ENCODE measurements at places on chromosomes 11 and 22. TPM values are rescaled to one million over a fixed set of nuclear protein-coding genes. Genes with fewer than 3 reads are reported as not detected.

Gene TMEM191C
- total RNA-seq: 4.0 TPM

Gene THY1
- not detected for total RNA-seq

Gene ACR
- total RNA-seq: not detected

Gene HMOX1
- 23.7 TPM for total RNA-seq

- no peak for DNase-seq
- H3K4me3 ChIP-seq: no peak overlapping the region
- no peaks in the 10 kb centered on the region for H3K27me3 ChIP-seq
- peaks cover 5% of the 10 kb centered on the region for H3K36me3 ChIP-seq
- H3K4me1 ChIP-seq: no peaks in the 10 kb centered on the region
- no peak overlapping the region for H3K27ac ChIP-seq
Measured at GRCh38 chr11:100769165-100769564, 82.1 kb downstream of the ARHGAP42 start.

DNA sequence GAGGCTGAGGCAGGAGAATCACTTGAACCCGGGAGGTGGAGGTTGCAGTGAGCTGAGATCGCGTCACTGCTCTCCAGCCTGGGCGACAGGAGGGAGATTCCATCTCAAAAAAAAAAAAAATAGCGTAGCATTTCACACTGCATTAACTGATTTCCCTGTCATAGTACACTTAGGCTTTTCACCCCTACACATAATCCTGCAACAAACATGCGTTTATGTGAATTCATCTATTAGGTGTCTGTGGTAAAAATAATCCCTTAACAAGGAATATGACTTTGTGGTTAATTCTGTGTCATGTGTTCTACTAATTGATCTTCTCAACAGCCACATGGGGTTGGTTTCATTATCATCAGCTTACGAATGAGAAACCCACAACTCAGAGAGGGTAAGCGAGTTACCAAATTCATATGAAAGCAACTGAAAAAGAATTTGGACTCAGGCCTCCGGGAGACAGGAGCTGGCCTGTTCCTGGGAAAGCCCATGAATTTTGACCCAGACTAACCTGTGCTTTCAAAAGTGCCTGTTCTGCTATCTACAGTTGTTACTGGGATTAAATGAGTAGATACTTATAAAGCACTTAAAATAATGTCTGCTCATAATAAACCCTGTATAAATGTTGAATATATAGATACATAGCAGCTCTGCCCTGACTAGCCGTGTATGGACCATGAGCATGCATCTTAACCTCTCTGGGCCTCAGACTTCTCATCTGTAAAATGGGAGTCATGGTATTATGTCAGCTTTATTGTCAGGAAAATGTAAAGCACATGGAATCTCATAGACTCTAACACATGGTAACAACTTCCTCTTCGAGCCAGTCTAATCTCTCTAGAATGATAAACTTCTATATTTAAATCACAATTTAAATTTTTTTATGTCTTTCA, 36.6 kb downstream of the KCNJ1 start:
- no peak overlapping the region for H3K4me3 ChIP-seq
- H3K36me3 ChIP-seq: no peaks in the 10 kb centered on the region
- DNase-seq: no peak
- no peak overlapping the region for H3K27ac ChIP-seq

DNA sequence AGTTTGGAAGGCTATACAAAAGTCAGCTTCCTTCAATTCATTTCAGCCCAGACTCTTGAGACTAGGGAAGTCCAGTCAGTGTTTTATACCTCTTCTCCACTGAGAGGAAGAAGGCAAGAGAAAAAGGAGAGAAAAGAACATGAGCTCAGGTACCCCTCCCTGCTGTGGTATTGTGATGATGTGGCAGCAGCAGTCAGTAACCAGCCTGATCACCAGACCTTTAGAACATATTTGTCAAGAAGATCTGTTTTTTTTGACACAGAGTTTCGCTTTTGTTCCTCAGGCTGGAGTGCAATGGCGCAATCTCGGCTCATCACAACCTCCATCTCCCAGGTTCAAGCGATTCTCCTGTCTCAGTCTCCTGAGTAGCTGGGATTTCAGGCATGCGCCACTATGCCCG, 21.2 kb upstream of the RPS13 start:
- H3K27me3 ChIP-seq: no peaks in the 10 kb centered on the region
- H3K27ac ChIP-seq: no peak overlapping the region
- no peak for DNase-seq
- H3K4me3 ChIP-seq: no peak overlapping the region
- H3K4me1 ChIP-seq: no peaks in the 10 kb centered on the region

GRCh38 chr22:39055658-39056057, 15.0 kb downstream of the APOBEC3F start:
- H3K4me1 ChIP-seq: peaks cover 21% of the 10 kb centered on the region
- no peak for DNase-seq
- no peak overlapping the region for H3K4me3 ChIP-seq
- H3K27me3 ChIP-seq: no peaks in the 10 kb centered on the region
- no peak overlapping the region for H3K27ac ChIP-seq

DNA sequence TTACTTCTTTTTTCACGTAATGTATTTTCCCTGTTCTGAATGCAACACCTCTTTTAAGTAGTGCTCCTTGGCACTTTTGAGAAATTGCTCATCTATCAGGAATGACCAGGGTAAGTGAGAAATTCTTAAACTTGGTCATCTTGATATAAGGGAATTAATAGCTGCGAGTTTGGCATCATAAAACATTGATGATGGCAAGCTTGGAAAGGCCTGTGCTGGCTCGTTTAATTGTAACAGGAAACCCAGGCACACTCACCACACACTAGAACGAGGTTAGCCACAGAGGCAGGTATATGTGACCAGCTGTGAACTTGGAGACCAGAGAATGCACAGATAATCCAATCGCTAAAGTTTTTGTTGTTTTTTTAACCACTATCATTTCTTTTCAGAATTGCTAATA, 24.3 kb downstream of the FAM118A start:
- no peak overlapping the region for H3K27ac ChIP-seq
- H3K4me3 ChIP-seq: no peak overlapping the region
- H3K4me1 ChIP-seq: no peaks in the 10 kb centered on the region
- peaks cover 39% of the 10 kb centered on the region for H3K36me3 ChIP-seq

DNA sequence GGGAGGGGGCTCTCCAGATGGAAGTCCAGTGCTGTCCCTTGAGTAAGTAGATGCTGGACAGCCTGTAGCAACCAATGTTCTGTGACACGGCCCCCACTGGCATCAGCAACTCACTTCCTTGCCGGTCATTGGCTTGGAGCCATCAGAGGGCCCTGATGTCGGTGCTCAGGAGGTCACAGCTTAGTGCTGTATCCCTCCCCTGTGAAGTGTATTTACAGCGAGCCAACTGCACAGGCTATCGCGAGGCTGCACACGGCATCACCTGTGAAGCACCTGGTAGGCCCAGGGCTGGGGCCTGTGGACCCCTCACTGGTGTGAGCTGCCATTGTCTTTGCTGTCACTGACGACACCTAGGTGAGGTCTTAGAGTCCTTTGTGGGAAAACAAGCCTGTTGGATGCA, 13.4 kb upstream of the ACR start:
- no peaks in the 10 kb centered on the region for H3K36me3 ChIP-seq
- H3K4me1 ChIP-seq: no peaks in the 10 kb centered on the region
- no peak overlapping the region for H3K27ac ChIP-seq
- no peak for DNase-seq

DNA sequence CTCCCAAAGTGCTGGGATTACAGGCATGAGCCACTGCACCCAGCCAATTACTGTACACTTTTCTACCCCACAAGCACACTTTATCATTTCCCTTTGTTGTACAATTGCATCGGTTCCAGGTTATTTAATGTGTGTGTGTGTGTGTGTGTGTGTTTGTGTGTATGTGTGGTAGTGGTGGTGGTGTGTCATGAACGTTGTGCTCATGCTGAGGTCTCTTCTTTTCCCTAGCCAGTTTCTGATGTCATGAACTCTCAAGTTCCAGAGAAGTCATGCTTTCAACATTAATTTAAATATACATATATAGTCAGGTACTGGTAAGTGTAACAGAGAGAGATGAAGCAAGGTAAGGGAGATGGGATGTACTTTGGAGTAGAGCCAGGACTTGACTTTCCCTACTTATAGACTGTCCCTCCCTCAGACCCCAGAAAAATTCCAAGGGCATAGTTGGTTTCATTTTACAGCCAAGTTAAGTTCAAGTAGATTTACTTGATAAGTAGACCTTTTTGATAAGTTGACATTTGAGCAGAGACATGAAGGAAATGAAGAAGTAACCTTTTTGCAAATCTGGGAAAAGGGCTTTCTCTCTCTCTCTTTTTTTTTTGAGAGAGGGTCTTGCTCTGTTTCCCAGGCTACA, 42.7 kb downstream of the WEE1 start:
- H3K4me3 ChIP-seq: no peak overlapping the region
- no peaks in the 10 kb centered on the region for H3K36me3 ChIP-seq
- no peaks in the 10 kb centered on the region for H3K27me3 ChIP-seq
- no peak overlapping the region for H3K27ac ChIP-seq
- no peak for DNase-seq

DNA sequence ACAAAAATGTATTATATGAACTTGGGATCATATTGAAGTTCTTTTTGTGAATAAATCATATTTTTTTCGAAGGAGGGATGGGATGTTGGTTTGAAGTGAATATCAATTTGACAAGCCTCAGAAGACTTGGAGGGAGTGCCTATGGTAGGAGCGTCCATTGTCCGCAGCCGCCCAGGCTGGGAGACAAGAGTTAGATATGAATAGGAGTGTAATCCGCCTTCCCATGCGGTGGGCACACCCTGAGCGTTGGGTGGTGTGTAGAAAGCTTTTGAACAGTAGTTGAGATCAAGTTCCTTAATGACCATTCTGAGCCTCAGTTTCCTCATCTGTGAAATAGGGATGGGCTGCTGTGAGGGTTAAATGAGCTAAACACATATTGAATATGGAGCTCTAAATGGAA, 7.0 kb downstream of the CD82 start:
- H3K4me3 ChIP-seq: no peak overlapping the region
- H3K27me3 ChIP-seq: no peaks in the 10 kb centered on the region
- no peaks in the 10 kb centered on the region for H3K36me3 ChIP-seq
- no peak overlapping the region for H3K27ac ChIP-seq
- peaks cover 46% of the 10 kb centered on the region for H3K4me1 ChIP-seq

DNA sequence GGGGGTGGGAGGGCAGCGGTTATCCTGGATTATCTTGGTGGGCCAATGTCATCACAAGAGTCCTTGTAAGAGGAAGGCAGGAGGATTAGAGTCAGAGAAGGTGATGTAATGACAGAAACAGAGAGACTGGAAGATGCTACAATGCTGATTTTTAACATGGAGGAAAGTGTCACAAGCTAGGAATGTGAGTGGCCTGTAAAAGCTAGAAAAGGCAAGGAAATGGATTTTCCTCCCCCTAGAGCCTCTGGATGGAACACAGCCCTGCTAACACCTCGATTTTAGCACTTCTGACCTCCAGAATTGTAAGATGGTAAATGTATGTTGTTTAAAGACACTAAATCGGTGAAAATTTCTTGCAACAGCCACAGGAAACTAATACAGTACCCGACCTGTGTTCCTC, 109.3 kb downstream of the MN1 start:
- H3K27ac ChIP-seq: no peak overlapping the region
- H3K36me3 ChIP-seq: no peaks in the 10 kb centered on the region
- no peak overlapping the region for H3K4me3 ChIP-seq
- no peaks in the 10 kb centered on the region for H3K27me3 ChIP-seq

- H3K4me1 ChIP-seq: no peaks in the 10 kb centered on the region
- H3K4me3 ChIP-seq: no peak overlapping the region
- 0 out of 2 replicates have a peak, but pooled peaks cover 5% of the 10 kb centered on the region for H3K36me3 ChIP-seq
- DNase-seq: no peak
- no peak overlapping the region for H3K27ac ChIP-seq
- no peaks in the 10 kb centered on the region for H3K27me3 ChIP-seq
Measured at GRCh38 chr11:73942010-73942409, 8.8 kb upstream of the DNAJB13 start.

DNA sequence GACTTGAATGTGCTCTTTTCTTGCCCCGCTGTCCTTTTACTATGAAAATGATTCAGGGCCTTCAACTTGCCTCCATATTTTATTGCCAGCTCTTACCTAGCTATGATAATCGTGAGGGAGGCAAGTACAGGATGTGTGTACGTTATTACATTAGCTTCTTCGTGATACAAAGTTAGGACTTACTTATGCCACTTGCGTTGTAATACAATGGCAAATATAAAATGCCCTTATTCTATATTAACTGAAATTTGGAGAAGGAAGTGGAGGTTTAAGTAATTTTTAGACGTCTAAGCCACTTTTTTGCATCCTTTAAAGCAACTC, 10.8 kb upstream of the CCT8L2 start:
- H3K27ac ChIP-seq: no peak overlapping the region
- DNase-seq: no peak
- H3K27me3 ChIP-seq: no peaks in the 10 kb centered on the region
- no peak overlapping the region for H3K4me3 ChIP-seq

- H3K27me3 ChIP-seq: no peaks in the 10 kb centered on the region
- H3K4me1 ChIP-seq: no peaks in the 10 kb centered on the region
- no peak for DNase-seq
- H3K36me3 ChIP-seq: no peaks in the 10 kb centered on the region
Measured at GRCh38 chr22:20392983-20393704, 807 bp upstream of the ZNF74 start.

DNA sequence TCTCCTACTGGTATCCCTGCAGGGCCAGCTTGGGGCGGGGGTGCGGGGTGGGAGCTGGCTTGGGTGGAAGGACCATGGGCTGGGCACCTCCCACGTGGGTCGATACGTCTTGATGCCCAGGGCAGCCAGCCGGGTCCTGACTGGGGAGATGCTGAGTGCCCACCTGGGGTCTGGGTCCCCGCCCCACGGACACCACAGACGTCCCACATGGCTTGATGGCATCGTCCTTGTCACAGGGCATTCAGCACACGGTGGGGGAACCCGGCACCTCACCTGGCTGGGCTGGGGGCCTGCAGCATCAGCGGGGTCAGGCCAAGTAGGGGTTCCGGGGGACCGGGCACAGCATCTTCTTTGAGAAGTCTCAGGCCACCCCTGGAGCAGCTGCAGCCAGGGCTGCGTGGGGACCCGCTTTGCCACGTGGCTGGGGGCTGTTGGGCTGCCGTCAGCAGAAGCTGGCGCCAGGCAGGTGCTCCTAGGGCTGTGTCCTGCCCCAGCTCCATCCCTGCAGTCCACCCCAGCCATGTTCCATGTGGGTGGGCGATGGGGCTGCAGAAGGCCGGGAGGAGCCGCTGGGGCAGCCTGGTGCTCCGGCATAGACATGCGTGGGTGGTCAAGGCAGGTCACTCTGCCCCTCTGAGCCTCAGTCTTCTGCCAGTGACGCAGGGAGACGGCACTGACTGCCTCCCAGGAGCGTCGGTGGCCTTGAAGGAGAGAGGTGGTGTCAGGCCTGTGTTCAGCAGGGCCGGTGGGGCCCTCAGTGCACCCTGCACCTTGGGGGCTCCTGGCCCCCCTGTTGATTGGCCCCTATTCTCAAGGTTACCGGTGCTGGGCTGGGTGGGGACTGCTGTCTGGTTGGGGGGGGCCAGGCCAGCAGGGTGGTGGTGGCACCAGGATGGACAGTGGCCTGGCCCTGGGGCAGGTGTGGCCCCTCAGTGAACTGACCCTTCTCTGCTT, 8.4 kb downstream of the SELENOO start:
- no peak overlapping the region for H3K27ac ChIP-seq
- H3K27me3 ChIP-seq: no peaks in the 10 kb centered on the region
- no peak for DNase-seq
- H3K4me3 ChIP-seq: no peak overlapping the region

GRCh38 chr11:109680127-109680526, 258.1 kb downstream of the C11orf87 start:
- H3K36me3 ChIP-seq: no peaks in the 10 kb centered on the region
- peak; percentile 12 for DNase-seq

Measured in PC-9 (cell line).